ENCODE measurements at places on chromosomes 11 and 22. TPM values are rescaled to one million over a fixed set of nuclear protein-coding genes. Genes with fewer than 3 reads are reported as not detected.

GRCh38 chr22:35452810-35453743 lies 53.1 kb downstream of the MCM5 start:
- DNase-seq: no peak

DNA sequence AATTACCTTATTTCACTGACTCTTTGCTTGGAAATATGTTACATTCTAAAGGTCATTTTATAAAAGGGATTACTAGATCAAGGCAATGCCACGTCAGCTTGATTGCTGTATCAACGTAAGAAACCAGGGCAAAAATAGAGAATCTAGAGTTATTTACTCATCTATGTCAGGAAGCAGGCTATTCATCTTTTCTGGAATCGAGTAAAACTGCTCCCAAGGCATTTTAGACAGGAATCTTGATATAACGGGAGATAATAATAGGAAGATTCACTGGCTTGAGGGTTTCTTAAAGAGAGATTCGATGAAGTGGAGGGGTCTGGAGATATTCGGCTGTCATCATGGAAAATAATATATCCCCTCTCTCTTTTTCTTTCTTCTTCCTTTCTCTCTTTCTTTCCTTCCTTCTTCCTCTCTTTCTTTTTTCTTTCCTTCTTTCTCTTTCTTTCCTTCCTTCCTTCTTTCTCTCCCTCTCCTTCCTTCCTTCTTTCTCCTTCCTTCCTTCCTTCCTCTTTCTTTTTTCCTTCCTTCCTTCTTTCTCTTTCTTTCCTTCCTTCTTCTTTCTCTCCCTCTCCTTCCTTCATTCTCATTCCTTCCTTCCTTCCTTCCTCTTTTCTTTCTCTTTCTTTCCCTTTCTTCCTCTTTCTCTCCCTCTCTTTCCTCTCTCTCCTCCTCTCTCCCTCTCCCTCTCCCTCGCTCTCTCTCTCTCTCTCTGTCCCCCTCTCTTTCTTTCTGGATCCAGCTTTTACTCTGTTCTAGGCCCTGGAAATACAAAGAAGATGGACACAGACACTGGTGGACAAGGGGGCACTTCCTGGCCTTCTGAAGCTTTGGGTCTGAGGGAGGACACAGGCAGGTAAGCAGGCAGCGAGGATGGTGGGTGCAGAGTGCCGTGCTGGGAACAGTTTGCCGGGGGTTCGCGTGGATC lies 18.1 kb upstream of the RASD2 start:
- no peak for DNase-seq

DNA sequence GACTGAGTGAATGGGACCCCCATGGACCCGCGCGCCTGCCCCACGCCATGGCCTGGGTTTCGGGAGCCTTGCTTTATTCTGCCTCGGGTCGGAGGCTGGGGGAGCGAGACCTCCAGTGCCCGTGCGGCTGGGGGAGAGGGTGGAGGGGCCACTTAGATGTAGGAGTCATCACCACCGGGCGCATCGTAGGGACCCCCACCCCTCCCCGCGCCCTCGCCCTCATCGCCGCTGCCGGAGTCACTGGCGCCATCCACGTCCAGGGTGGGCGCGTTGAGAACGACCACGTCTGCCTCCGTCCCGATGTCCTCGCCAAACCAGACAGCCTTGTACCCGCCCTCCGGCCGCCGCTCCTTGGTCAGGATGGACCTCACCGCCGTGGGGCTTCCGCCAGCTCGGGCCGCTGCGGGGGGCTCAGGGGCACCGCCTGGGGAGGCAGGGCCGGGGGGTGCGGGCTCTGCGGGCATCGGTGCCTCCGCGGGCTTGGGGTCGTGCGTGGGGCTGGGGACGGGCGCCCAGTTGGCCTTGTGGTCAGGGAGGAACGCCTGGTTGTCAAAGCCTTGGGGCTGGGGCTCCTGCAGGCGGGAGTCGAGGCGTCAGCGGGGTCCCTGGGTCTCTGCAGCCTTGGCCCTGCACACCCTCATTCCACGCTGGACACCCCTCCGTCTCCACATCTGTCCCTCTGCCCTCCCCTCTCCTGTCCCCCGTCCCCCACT lies 1.6 kb upstream of the IRF7 start:
- no peak for DNase-seq

- no peak for DNase-seq
Measured at GRCh38 chr22:39707351-39707750, 136.8 kb downstream of the CACNA1I start.

- peak; percentile 61 for DNase-seq
Measured at GRCh38 chr11:72308226-72309073, 64.5 kb upstream of the PHOX2A start.

DNA sequence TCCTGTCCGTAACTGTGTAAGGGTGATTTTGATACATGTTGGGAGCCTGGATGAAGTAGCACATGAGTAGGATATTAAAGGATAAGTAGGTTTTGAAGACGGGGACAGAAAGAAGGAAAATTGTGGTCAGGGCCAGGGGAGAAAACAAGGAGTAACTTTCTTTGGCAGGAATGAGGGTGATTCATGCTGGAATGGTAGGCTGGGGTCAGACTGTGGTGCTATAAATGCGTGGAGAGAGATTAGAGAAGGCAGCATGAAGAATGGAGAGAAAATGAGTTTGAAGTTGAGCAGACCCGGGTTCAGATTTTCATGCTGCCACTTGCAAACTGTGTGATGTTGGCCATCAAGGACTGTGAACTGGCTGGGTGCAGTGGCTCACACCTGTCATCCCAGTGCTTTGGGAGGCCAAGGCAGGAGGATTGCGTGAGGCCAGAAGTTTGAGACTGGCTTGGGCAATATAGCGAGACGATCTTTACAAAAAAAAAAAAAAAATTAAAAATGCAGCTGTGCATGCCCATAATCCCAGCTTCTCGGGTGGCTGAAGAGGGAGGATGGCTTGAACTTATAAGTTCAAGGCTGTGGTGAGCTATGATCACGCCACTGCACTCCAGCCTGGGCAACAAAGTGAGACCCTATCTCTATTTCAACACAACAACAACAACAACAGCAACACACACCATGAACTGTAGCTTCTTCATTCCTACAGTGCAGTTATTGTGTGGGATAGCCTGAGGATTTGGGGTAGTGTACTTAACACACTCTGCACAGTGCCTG lies 22.3 kb downstream of the ZBTB16 start:
- no peak for DNase-seq

DNA sequence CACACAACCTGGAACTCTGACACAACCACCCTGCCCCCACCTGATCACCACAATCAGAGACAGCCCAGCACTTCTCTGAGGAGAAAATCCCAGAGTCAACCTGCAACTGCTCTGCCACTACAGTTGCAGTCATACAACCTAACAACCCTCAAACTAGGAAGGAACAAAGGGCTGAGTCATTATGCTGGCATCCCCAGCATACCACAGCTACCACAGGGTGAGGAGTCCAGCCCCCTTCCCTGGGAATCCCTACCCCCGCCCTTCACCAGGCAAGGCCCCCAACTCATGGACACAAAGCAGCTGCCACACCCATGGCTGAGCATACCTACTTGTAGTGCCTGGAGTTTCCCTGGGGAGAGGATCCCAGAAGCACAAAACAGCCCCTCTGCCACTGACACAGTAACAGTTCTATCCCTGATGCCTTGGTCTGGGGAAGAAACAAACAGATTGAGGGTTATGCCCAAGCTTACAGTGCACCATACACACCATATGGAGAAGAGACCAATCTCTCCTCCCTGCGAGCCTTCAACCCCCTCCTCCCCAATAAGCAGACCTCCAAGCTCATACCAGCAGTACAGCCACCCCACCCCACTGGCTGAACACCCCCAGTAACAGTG lies 68.5 kb upstream of the C11orf58 start:
- DNase-seq: no peak

Gene HSPB2
- total RNA-seq: 3.8 TPM

Gene BEST1
- 3.3 TPM for total RNA-seq

Gene EIF3L
- total RNA-seq: 606 TPM

Measured in tongue (tissue), 3 donors.